ENCODE measurements at places on chromosomes 16 and 17.

- no peaks in the 10 kb centered on the region for H3K27me3 ChIP-seq
- H3K27ac ChIP-seq, result peak overlapping the region; percentile 42
- no peak for DNase-seq
- peaks cover 35% of the 10 kb centered on the region for H3K4me1 ChIP-seq
Observed at GRCh38 chr17:78368348-78368747, 8.5 kb upstream of the SOCS3 start.

DNA sequence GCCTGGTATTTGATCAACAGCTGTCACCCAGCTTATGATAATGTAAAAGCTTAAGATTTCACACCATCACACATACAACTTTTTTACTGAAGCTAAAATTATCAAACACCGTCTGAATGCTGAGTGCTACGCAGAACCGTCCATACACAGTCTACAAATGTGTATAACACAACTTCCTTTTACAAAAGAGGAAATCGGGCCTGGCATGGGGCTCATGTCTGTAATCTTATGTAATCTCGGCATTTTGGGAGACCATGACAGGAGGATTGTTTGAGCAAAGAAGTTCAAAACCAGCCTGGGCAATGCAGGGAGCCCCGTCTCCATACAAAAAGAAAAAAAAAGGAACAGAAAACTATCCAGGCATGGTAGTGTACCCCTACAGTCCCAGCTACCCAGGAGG, 19.6 kb upstream of the QRICH2 start:
- no peak for DNase-seq
- no peaks in the 10 kb centered on the region for H3K4me1 ChIP-seq
- no peak overlapping the region for H3K27ac ChIP-seq
- H3K27me3 ChIP-seq, result no peaks in the 10 kb centered on the region
- peaks cover 13% of the 10 kb centered on the region for H3K36me3 ChIP-seq

- peaks cover 31% of the 10 kb centered on the region for H3K4me1 ChIP-seq
- H3K4me3 ChIP-seq, result no peak overlapping the region
- DNase-seq, result no peak
Observed at GRCh38 chr17:50903604-50904517, 37.7 kb upstream of the TOB1 start.

DNA sequence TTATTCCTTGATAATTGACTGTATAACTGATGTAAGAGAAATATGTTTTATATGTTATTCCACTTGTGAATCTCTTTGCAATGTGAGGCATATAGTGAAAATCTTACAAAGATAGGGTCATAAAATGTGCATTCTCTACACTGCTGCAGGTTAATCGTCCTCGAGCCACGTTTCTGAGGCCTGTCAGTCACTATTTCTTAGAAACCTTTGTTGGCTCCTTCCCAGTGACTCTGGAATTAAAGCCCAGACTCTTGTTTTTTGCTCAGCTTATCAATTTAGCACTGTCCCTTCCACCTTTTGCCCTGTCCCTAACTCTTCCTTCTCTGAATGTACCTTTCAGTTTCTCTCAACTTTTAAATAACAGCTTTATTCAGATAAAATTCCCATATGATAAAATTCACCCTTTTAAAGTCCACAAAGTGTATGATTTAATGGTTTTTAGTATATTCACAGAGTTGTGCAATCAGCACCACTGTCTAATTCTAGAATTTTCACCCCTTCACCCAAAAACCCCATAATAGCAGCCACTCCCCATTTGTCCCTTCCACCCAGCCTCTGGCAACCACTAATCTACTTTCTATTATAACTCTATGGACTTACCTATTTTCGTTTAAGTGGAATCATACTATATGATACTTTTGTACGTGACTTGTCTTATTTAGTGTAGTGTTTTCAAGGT, 8.6 kb downstream of the TNRC6A start:
- no peaks in the 10 kb centered on the region for H3K27me3 ChIP-seq
- H3K4me3 ChIP-seq, result no peak overlapping the region
- no peak overlapping the region for H3K27ac ChIP-seq
- no peak for DNase-seq

GRCh38 chr17:30922235-30923030, 688 bp downstream of the ADAP2 start:
- H3K4me3 ChIP-seq, result peak overlapping the region; percentile 38
- H3K27me3 ChIP-seq, result peaks cover 42% of the 10 kb centered on the region
- H3K36me3 ChIP-seq, result no peaks in the 10 kb centered on the region
- DNase-seq, result no peak

DNA sequence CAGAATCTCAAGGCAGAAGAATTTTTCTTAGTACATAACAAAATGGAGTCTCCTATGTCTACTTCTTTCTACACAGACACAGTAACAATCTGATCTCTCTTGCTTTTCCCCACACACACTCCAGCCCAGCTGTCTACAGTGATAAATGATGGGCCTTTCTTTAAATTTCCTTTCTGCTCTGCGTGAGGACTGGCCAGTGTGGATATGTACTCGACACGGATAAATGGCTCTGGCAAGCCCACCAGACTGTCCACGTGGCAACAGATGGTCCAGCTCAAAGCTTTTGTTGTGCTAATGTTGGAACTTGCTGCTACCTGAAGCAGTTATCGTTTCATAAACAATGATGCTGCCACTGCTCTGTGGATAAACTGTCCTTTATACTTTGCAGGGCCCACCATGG, 410.7 kb downstream of the TMEM114 start:
- no peak for DNase-seq
- no peak overlapping the region for H3K27ac ChIP-seq
- no peaks in the 10 kb centered on the region for H3K36me3 ChIP-seq
- H3K27me3 ChIP-seq, result no peaks in the 10 kb centered on the region
- 0 out of 2 replicates have a peak, but pooled peaks cover 2% of the 10 kb centered on the region for H3K4me1 ChIP-seq

DNA sequence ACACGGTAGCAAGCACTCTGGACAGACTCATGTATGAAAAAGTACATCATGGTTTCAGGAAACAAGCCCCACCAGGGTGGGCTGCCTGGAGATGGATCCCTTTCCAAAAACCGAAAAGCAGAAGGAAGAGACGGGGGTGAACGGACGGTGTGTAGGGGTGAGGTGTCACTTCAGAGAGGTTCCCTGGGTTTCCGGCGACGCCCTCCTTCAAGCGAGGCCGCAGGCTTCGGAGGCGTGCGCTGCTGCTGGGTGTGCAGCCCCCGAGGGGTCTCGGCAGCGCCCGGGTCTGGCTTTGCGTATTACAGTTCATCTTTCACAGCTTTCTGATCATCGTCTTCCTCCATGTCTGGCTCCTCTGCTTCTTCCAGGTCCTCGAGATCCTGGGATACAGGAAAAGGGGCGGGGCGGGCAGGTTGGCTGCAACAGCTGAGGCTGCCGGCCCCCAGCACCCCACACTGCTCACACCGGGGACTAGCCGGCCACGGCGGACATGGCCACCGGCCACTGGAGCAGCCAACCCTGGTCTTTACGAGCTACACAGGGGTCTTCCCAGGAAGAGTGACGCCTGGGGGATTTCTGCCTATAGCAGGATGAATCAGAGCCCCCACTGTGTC, 9.0 kb upstream of the PPP1R27 start:
- H3K4me3 ChIP-seq, result no peak overlapping the region
- no peaks in the 10 kb centered on the region for H3K27me3 ChIP-seq
- DNase-seq, result no peak
- no peak overlapping the region for H3K27ac ChIP-seq
- peaks cover 48% of the 10 kb centered on the region for H3K36me3 ChIP-seq

DNA sequence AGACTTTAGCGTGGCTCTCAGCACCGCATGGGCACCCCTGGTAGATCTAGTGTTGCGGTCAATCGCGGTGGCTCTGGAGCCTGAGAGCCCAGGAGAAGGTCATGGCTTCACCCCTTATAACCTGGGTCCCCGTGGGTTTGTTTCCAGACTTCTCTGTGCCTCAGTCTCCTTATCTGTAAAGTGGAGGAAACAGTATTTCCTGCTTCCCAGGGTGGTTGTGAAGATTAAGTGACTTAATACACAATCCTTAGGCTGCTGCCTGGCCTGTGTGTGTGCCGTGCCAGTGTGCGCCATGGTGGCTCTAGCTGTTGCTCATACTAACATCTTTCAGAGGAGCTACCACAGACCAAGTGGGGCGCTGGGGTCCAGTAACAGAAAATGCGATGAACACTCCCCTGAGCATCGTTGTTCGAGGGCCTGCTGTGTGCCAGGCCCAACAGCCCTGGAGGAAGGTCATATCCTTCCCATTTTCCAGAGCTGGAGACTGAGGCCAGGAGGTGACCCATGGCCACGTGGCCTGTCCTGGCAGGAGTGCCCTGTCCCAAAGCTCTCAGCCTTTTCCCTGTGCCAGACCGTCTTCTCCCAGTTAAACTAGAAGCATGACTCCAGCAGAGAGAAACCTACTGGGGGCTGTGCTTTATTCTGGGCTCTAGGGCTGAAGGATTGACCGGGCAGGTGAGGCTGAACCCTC, 70.1 kb downstream of the CMIP start:
- H3K27me3 ChIP-seq, result no peaks in the 10 kb centered on the region
- H3K4me1 ChIP-seq, result peaks cover 11% of the 10 kb centered on the region
- H3K27ac ChIP-seq, result no peak overlapping the region
- no peak overlapping the region for H3K4me3 ChIP-seq
- DNase-seq, result no peak

DNA sequence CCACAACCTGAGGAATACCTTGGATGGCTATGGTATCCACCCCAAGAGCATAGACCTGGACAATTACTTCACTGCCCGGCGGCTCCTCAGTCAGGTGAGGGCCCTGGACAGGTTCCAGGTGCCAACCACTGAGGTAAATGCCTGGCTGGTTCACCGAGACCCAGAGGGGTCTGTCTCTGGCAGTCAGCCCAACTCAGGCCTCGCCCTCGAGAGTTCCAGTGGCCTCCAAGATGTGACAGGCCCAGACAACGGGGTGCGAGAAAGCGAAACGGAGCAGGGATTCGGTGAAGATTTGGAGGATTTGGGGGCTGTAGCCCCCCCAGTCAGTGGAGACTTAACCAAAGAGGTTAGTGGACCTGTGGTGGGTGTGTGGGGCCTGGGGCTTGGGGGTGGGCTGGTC, 3.1 kb downstream of the NFE2L1 start:
- no peak overlapping the region for H3K27ac ChIP-seq
- H3K27me3 ChIP-seq, result no peaks in the 10 kb centered on the region
- no peak for DNase-seq
- peaks cover 7% of the 10 kb centered on the region for H3K36me3 ChIP-seq
- no peak overlapping the region for H3K4me3 ChIP-seq
- H3K4me1 ChIP-seq, result peaks cover 37% of the 10 kb centered on the region

DNA sequence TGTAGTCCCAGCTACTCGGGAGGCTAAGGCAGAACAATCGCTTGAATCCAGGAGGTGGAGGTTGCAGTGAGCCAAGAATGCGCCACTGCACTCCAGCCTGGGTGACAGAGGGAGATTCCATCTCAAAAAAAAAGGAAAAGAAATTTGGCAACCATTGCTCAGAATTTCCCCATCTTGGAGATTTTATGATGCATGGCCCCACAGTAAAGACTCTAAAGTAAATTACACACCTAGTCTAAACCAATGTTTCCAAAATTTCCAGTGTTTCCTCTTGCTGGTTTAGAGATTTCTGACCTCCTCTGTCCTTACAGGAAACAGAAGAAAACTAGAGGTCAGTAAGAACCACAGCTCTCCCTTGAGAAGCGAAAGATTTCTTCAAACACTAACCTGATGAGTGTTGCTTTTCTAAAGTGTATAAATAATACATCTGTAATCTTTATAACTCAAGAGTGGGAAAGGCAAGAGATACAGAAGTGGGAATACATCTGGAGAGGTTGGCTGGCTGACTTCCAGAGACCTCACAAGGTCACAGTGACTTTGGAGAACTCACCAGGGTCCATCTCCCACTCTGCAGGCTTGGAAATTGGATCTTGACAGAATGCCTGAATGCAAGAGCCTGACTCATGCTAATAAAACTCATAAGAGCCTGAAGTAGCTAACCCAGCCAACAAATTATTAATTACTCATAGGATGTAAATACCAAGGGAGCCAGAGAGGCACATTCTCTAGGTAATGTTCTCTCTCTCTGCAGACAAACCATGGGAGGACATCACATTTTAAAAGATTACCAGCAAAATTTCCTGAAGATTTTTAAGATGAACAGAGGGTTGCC, 8.8 kb downstream of the ADAT1 start:
- H3K4me3 ChIP-seq, result no peak overlapping the region
- no peaks in the 10 kb centered on the region for H3K4me1 ChIP-seq

DNA sequence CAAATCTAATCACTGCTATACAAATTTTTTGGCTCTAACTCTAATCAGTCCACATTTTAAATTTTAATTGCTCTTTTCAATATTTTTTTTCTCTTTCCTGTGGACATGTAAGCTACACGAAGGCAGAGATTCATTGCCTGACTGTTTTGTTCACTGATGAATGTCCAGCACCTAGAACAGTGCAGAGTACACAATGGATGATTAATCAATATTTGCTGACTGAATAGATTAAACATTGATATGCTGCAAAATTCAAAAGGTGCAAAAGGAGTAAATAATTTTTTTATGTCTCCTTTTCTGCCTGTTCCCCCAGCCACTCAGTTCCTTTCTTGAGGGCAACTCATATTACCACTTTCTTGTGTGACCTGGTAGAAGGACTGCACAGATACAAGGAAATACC, 32.8 kb downstream of the SCNN1B start:
- no peak for DNase-seq
- H3K4me3 ChIP-seq, result no peak overlapping the region
- no peaks in the 10 kb centered on the region for H3K4me1 ChIP-seq
- no peaks in the 10 kb centered on the region for H3K36me3 ChIP-seq
- H3K27ac ChIP-seq, result no peak overlapping the region
- H3K27me3 ChIP-seq, result no peaks in the 10 kb centered on the region

- no peak overlapping the region for H3K27ac ChIP-seq
- 0 out of 2 replicates have a peak, but pooled peaks cover 2% of the 10 kb centered on the region for H3K36me3 ChIP-seq
- no peak overlapping the region for H3K4me3 ChIP-seq
- peaks cover 4% of the 10 kb centered on the region for H3K4me1 ChIP-seq
Observed at GRCh38 chr16:23107117-23107516, 42.1 kb downstream of the USP31 start.

GRCh38 chr16:11219178-11219577, 36.8 kb downstream of the SOCS1 start:
- no peak overlapping the region for H3K27ac ChIP-seq
- H3K27me3 ChIP-seq, result no peaks in the 10 kb centered on the region
- no peak for DNase-seq
- H3K4me1 ChIP-seq, result no peaks in the 10 kb centered on the region
- H3K4me3 ChIP-seq, result no peak overlapping the region
- no peaks in the 10 kb centered on the region for H3K36me3 ChIP-seq

DNA sequence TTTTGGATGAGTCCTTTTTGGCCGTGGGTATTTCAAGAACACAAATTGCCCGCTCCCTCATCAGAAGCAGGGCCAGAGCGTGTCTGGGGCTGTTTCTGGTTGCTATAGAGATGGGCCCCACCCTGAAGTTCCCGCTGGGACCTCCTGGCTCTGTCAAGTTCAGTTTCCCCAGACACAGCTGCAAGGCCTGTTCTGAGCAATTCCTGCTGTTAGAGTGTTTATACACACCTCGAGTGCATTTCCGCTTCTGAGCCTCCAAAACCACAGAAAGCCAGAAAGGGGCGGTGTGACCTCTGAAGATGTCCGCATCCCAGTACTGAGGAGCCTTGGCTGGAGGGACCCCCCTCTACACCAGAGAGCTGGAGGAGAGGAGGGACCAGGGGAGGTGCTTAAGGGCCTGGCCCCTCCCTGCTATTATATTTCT, 9.3 kb upstream of the WBP2 start:
- no peaks in the 10 kb centered on the region for H3K36me3 ChIP-seq
- no peak overlapping the region for H3K27ac ChIP-seq
- no peak overlapping the region for H3K4me3 ChIP-seq
- H3K27me3 ChIP-seq, result no peaks in the 10 kb centered on the region
- H3K4me1 ChIP-seq, result peaks cover 3% of the 10 kb centered on the region

GRCh38 chr17:61394630-61395408, 4.8 kb upstream of the TBX2 start:
- peaks cover 24% of the 10 kb centered on the region for H3K4me1 ChIP-seq
- H3K27me3 ChIP-seq, result peaks cover 69% of the 10 kb centered on the region
- H3K27ac ChIP-seq, result no peak overlapping the region
- H3K36me3 ChIP-seq, result no peaks in the 10 kb centered on the region
